Right ventricle myocardium inferior (tissue), 1 donor: ENCODE measurements at places on chromosomes 5 and 9.
A peak's percentile ranks its signal among the peaks of the same experiment; 100 is the strongest.

DNA sequence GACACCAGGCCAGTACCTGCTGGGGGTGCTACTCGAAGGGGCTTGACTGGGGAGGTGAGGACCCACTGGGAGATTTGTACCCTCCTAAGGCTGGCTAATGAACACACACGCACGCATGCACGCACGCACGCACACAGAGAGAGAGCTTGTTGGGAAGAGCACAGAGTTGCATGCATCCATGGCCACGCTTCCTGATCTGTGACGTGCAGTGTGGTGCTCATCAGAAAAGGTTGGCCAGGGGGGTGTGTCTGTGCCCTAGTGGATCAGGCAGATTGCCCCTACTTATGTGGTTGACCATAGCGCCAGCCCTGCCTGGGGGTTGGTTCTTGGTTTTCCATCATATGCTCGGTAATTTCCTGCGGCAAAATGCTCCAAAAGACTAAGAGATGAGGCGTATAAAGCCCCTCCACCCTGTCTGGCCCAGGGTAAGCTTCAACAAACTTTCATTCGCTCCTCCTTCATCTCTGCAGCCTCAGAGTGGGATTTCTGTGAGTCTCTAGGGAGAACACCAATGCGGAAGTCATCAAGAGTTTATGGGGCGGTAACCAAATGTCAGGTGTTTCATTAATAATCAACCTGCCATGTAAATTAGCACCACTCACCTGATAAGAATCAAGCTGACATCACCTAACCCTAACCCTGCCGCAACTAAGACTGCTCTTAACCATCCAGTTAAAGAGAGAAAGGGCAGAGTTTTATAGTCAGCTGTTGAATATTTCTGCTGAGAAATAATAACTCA lies 8.0 kb upstream of the GFI1B start:
- no peak for DNase-seq

- no peak for DNase-seq
These were observed 23.8 kb downstream of the RETREG1 start for GRCh38 chr5:16593013-16593412.

DNA sequence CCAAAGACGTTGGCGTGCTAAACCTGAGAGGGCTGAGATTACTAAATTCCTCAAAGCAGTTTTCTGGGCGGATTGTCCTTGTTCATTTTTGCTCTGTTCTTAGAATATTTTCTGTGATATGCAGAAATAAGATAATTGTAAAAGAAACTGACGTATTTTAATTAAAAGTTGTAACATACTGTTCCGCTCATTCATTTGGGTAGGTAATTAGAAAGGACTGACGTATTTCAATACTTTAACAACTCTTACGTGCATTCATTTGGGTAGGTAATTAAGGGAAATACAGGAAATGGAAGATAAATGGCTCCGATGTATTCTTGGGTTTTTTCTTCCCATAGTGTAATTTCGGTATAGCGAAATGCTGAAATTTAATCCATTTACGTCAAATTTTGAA lies 1.1 kb downstream of the OSTF1 start:
- DNase-seq: no peak

DNA sequence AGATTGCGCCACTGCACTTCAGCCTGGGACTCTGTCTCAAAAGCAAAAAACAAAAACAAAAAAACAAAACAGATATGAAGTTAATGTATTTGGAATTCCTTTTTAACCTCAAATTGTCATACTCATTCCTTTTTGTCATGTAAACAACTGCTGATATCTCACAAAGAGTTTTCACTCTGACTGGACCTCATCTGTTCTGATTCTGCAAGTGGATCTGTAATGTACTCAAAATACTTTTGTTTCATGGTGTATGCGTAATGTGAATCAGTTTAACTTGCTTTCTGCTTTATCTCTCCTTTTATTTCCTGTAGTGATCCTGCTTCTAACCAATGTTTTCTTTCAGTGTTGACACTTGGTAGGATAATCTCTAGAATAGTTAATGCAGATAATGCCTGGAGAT lies 106.7 kb downstream of the FOCAD start:
- no peak for DNase-seq

- no peak for DNase-seq
These were observed 478 bp upstream of the SETD9 start for GRCh38 chr5:56908942-56909293.

DNA sequence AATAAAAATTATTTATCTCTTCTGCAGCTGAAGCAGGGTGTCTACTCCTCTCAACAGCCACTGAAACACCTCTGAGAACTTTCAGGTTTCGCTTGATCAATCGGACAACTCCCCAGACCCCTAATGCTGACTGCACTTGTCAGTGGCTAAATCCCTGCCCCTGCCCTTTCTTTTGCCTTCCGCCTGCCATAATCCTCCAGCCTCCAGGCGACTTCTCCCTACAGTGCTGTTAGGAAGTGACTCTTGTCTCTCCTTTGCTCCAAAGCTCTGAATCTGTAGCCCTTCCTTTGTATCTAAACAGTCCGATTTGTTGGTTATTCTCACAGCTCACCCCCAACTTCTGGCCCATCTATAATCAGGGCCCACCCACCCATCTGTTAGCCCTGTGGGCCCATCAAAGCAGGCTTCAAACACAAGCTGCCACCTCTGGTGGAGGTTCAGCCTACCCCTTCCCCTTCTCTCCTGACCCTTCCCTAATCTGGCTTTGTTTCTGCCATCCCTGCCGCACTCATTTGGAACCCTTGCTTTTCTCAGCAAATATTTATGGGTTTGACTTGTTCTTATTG lies 53.7 kb upstream of the IFNK start:
- no peak for DNase-seq

GRCh38 chr9:32663741-32664140 lies 28.3 kb upstream of the TAF1L start:
- no peak for DNase-seq

- DNase-seq: no peak
These were observed 114.3 kb downstream of the ASTN2 start for GRCh38 chr9:117300371-117301110.

- no peak for DNase-seq
These were observed 550.0 kb upstream of the TUSC1 start for GRCh38 chr9:26228273-26228672.

DNA sequence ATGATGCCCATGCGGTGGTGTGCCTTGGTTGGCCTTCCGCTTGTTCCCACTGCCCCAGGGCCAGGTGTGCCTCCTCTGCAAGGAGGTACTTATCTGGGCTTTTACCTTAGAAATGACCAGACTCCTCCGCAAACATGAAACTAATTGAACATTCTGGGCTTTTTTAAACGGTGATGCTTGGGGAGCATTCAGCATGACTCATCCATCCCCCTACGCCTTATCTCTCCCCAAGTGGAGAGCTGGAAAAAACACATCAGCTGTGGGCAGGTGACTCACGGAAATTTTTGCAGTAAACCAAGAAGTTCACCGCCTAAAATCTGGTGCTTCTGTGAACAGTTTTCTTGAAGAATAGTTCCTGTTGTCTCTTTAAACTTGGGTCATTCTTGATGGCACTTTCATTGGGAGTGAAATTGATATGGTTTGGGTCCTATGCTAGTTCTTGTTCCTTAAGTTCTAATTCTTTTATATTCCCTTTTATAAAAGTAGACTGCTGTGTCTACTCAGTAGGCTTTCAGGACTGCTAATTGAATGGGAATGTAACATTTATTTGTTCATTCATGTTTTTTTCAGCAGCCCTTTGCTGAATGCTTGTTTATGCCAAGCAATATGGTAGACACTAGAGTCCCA lies 39.6 kb downstream of the SFXN1 start:
- no peak for DNase-seq

- no peak for DNase-seq
These were observed 7.8 kb downstream of the FOXI1 start for GRCh38 chr5:170113522-170113900.

GRCh38 chr5:124954784-124955183 lies 208.3 kb upstream of the ZNF608 start:
- DNase-seq: no peak

DNA sequence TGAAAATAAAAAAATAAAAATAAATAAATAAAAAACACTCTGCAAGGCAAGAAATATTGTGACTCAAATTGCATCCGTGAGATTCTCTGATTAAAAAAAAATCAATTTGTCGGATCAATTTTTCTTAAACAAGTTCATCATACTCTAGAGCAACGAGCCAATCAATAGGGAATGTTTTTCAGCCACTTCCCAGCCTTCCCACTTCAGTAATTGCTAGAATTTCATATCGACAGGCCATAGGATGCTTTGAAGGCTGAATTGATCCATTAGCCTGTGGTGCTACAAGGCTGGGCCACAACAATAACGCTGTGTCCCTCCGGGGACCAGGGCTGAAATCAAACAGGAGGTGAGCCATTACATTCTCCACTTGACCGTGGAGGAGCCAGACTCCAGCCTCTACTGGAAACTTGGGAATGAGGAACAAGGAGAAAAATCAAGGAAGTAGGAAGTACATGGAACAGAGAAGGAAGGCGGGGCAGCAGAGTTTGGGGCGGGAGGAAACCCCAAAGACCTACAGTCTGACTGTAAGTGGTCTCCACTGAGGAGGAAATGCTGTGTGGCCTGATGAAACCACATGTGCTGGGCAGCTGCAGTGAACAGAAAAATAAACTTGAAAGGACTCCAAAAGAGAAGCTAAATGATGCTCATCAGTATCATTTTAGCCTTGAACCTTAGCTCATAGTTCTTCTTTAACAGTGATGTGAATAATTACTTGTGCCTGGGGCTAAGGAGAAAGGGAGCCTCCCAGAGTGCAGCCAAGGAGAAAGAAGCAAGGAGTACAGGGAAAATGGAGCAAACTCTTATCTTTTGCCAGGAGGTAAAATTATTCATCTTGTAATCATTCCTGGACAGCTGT lies 308.6 kb downstream of the TLE1 start:
- no peak for DNase-seq

DNA sequence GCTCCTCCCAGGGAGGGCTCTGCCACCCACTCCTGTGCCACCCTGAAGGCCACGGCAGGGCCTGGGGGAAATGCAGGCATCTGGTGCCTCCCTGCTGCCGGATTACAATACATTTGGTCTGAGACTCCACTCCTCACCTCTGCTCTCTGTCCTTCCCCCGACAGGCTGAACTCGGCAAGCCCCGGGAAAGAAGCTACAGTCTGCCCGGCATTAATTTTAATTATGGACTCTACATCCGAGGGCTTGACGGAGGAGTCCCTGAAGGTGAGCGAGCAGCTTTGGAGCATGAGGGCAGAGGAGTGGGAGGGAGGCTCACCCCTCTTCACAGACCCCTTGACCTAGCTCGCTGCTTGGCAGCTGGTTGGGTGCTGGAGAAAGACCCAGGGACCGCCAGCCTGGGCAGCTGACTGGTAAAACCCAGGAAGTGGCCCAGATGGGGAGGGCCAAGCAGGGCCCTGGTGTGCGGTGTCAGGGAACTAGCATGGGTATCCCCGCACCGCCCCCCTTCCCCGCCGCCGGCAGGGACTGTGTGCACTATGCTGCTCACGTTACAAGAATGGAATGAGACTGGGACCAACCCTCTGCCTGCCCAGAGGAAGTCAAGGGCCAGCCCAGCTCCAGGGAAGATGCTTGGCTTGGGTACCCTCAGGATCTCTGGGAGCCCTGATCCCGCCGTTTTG lies 83.7 kb upstream of the BARHL1 start:
- DNase-seq: no peak

DNA sequence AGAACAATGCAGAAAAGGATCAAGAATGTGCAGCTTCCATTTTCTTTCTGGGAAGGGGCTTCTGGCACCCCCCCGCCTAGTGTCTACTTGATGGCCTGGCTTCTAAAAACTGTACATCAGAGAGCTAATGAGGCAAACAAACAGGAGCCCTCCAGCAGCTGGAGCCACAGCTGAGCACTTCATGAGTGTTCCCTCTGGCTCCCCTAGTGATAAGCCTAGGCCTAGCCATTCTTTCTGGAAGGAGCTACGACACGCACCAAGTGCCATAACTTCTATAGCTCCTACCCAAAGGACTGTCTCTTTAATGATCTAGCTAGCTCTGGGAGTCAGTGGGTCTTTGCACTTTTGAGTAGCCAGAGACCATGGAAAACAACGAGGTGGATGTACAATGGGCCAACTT lies 66.1 kb downstream of the DNAH5 start:
- DNase-seq: no peak

GRCh38 chr9:88076286-88077070 lies 61.8 kb downstream of the SPATA31C2 start:
- DNase-seq: peak; percentile 83

GRCh38 chr5:135170500-135170899 lies 136.5 kb upstream of the PITX1 start:
- DNase-seq: no peak
